ENCODE measurements at places on chromosomes 11 and 22.

DNA sequence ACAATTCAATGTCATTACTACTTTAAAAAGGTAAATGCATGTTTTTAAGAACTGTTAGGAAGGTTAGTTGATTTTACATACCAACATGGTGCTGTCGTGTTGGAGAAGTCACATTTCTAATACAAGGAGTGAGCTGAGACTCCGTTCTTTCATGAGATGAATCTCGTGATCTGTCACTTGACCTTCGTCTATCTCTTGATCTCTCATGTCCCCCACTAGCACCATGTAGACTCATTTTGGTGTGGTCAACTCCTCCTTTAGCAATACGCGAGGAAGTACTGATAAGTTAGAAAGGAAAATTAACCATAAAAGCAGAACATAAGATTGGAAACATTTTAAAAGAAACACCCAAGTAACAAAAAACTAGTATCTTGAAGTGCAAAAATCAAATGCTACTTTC, 41.5 kb downstream of the BTBD10 start:
- no peak for DNase-seq

DNA sequence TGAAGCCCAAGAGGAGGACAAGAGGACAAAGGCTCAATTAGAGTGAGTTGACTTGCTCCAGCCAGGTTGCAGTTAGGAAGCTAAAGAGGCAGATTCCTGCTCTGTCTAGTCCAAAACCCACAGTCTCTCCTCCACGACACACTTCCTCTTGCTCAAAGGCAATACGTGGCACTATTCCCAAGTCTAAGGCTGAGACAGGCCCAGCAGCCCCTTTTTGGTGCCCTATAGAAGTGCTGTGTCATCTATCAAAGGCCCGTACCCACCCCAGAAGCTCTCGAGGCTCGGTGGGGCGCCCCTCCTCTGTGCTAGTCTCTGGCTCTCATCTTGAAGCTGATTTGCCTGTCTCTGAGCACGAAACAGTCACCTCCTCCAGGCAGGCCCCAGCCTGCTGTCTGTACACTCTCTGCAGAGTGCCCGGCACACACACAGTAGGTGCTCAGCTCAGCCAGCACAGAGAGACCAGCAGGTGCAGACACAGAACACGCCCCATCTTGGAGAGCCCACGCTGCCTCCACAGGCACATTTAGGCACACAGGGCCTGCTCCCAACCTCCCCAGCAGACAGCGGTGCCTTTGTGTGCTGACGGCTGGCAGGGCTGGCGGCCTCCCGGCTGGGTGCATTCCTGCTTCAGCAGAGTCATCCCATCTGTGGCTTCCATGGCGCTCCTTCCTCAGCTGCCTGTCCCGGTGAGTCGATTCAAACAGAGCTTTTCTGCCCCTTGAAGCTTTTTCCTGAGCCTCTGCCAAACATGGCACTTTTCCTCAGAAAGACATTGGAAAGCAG, 52.8 kb downstream of the MYH9 start:
- DNase-seq = no peak

GRCh38 chr11:33125025-33125424, 36.3 kb downstream of the CSTF3 start:
- no peak for DNase-seq

- no peak for DNase-seq
Measured at GRCh38 chr11:29318134-29318845, 698.5 kb downstream of the KCNA4 start.
